GM13977 (cell line): ENCODE measurements at places on chromosomes 3 and 15.
A peak's percentile ranks its signal among the peaks of the same experiment; 100 is the strongest.

DNA sequence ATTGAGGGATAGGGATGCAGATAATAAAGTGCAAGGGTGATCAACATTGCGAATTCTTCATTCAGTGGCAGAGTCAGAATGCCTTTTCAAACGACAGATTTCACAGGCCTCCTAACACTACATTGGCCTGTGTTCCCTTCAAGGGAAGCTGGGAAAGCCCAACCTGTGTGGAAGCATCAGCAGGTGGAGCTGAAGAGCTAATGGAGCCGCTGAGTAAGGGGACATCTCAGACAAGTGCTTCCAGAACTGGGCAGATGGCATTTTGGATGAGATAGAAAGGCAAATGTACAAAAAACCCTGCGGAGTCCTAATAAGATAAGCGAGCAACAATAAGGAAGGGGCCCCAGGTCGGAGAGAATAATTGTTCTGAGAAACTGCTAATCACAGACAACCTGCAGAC, 8.5 kb upstream of the SLC24A5 start:
- no peak for DNase-seq

GRCh38 chr3:24968036-24968435, 460.0 kb upstream of the RARB start:
- DNase-seq = no peak

DNA sequence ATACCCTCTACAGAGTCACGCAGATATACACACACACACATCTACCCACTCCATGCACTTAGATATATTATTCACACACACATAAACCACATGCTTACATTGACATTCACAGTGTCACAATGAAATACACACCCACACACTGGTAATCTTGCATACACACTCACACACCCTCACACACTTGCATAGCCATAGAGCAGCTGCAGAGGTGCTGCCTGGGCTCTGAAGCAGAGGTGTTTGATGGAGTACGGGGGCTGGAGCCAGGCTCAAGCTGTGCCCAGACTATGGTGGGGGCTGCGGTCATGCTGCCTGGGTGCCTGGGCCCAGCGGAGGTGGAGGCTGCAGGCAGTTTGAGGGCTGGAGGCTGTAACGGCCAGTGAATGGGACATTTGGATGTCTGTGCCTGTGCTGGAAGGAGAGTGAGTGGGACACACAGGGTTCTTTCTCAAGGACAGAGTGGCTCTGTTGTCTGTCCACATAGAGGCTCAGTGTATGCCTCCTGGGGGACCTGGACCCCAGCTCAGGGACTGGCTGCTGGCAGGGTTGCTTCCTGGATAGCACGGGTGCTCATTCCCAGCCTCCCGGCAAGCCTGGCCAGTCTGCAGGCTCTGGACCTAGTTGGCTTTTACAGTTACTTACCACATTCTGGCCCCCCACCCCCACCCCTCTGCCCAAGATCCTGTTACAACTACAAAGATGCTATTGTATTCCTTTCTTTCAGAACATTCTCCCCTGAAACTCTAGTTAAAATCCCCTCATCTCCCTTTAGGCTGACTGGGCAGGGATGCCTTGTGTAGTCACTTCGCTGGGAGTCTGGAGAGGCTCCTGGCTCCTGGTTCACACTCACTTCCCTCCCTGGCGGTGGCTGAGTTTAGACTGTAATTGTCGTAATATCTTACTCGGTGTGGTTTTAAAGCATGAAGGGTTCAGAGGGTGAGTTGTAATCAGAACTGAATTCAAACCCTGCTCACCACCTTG, 12.5 kb downstream of the GASK1A start:
- DNase-seq = no peak

- DNase-seq = no peak
Observed at GRCh38 chr3:150344079-150344759, 63.9 kb upstream of the TSC22D2 start.

DNA sequence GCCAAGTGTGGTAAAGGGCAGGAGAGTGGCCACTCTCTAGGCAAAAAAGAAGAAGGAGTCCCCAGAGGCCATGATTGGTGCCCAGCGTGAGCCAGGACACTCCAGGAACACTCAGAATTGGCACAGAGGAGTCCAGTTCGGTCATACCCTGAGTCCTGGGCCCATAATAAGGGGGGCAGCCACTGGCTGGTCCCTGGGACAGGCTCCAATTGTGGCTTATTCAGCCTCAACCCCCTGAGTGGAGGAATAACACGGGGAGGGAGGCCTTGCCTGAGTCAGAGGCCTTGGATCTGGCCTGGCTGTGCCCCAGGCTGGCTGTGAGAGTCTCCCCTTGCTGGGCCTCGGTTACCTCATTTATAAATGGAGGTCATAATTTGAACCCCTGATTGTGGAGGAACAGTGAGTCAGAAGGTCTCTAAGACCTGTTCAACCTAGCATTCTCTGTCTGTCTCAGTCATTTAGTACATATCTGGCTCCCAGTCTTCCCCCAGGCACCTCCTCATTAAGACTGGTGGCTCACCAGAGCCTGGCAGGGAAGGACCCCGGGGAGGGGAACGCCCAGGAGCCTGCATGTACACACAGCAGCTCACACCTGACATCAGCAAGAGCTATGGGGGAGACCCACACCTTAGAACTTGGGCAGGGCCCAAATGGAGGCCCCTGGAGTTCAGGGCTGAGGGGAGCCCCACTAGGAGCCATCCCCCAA, 95.9 kb upstream of the ATP2B2 start:
- DNase-seq = no peak

DNA sequence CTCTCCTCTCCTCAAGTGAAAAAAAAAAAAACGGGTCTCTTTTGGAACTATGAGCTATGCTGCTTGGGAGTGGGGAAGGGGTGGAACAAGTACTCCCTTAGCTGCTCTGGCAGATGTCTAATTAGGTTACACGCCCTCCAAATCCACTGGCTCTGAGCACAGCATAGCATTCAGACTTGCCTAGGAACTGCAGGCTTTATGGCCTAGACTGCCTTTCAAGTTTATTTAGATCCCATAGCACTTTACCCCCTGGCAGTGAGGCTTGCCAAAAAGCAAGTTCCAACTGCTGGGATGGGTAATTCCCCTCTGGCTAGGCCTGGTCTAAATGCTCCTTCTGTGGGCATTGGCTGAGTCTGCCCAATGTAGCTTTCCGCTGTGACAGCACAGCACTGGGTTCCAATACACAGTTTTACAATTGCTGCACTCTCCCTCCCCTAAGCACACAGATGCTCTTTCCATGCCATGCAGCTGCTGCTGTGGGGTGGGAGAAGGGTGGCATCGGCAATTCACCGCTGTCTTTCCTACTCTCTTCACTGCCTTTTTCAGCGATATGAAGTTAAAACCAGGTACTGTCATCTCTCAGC, 152.8 kb downstream of the KCNAB1 start:
- no peak for DNase-seq

DNA sequence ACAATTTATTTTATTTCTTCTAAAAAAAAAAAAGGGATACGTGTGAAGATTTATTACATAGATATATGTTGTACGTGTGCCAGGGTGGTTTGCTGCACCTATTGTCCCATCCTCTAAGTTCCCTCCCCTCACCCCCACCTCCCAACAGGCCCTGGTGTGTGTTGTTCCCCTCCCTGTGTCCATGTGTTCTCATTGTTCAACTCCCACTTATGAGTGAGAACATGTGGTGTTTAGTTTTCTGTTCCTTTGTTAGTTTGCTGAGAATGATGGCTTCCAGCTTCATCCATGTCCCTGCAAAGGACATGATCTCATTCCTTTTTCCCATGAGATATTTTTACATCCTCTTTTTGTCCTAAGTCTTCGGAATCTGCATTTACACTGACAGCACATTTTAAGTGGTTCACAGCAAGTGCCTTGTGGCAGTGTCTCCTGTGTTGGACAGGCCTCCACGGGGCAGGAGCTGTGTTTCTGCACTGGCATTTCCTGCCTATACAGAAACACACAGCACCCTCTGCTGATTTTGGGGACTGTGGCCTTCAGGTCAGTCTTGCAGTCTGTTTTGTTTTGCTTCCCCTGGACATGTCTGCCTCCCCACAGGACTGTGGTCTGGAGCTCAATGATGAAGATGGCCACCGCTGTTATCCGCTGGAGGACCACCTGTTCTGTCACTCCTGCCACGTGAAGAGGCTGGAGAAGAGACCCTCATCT, 12.7 kb upstream of the SACM1L start:
- no peak for DNase-seq

- no peak for DNase-seq
Observed at GRCh38 chr15:100234158-100235029, 107.4 kb downstream of the ADAMTS17 start.

- DNase-seq = peak; percentile 87
Observed at GRCh38 chr3:128075522-128076482, 23.6 kb downstream of the SEC61A1 start.

GRCh38 chr3:101996832-101997231, 147.5 kb downstream of the NFKBIZ start:
- peak; percentile 15 for DNase-seq

GRCh38 chr3:9903238-9903624, 583 bp downstream of the IL17RE start:
- no peak for DNase-seq

DNA sequence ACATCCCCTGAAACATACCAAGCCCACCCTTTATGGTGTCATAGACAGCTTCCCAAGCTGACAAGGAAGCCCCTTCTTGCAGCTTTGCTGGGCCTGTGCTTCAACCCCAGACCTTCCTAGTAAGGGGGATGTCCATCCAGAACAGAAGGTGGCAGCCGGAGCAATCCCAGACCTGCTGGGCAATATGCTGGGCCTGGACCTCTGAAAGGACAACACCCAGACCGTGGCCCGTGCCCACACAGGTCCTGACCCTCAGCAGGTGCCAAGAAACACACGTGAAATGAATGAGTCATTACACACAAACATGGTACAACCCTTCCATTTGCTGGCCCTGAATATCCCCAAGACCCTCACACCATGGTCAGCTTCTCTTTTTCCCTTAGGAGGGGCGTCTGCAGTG, 19.8 kb upstream of the VILL start:
- no peak for DNase-seq

DNA sequence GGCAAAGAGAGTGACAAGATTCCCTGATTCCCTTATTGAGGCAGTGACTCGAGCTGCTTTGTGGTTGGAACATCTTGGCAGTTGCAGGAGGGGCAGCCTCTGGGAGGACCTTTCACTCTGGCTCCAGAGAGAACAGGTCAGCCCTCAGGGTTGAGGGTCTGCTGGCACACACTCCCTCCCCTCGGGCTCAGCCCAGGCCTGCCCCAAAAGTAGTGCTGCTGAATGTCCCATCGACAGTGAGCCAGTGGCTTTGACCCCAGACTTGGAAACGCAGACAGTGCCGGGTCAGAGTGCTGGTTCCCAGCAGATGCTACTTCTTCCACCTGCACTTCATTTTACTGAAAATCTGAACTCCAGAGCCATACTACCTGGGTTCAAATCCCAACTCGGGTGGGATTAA, 25.6 kb upstream of the ATP2B2 start:
- no peak for DNase-seq

DNA sequence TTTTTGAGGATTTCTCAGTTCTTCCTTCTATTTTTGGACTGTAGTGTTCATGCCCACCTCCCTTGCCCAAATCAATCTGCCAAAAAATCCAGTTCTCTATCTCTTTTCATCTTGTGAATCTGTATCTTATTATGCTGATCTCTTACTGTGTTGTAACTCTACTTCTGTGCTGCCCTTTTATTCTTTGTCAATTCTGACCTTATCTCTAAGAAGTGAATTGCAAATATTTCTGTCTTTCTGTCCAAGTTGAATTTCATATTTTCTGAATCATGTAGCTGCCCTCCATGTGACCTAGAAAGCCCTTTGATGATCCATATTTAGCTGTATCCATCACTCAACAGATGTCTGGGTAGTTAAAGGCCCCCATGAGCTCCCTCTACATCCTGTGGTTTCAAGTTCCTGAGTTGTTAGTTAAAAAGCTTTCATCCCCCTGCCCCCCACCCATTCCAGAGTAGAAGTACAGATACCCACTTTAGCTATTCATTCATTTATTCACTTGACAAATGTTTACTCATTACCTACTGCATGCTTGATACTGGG, 33.6 kb upstream of the ETV5 start:
- DNase-seq = no peak

DNA sequence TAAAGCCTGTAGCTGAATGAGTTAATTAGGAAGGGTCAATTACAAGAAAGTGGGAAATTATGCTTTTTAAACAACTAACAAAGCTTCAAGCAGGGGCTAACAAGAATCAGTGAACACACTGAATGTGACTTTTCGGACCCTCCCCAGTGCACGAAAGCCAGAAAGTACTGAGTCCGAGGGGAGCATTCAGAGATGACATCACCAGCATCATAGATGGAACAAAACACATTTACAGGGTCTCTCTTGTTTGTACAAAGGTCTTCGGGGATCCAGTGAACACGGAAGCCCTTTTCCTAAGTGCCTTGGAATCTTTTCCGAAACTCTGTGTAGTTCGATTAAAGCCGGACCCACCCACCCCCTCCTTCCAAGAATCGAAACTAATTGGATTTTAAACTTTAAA, 829 bp downstream of the DCP1A start:
- no peak for DNase-seq

- peak; percentile 15 for DNase-seq
Observed at GRCh38 chr15:61444585-61444984, 215.5 kb upstream of the RORA start.

DNA sequence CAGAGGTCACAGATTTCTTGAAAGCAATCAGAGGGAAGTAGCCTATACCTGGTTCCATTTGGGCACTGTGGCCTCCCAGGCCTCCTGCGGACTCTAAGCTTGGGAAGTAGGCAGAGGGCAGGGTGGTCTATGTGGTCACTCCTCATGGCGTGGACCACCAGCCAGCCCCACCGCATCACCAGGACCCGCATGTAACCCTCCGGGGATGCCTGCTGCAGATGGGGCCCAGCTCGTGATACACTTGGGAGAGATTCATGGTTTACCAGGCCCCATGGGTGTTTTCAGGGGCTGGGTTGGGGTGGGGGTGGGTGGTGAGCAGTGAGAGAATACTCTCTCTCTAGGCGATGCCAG, 123.7 kb downstream of the ASB7 start:
- DNase-seq = no peak

DNA sequence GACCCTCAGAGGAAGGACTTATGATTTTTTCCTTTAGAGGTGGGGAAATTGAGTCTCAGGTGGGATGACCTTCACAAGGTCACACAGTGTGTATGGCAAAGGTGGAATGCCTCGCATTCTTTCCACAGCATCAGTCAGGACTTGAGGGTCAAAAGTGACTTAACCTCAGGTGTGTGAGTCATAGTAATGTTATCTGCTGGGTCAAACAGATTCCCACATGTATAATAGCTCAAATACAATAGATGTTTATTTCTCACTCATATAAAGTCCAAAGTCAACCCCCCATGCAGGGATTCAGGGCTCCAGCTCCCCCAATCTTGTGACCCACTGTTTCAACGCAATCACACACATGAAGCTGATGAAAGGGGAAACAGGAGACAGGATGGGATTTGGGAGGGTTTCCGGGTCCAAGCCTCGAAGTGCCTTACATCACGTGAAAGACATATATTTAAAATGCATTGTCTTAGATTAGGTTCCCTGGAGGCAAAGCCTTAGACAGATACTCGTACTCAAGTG, 34.0 kb upstream of the CCDC174 start:
- DNase-seq = no peak
